ENCODE measurements at places on chromosomes 2 and 18. TPM values are rescaled to one million over a fixed set of nuclear protein-coding genes. Genes with fewer than 3 reads are reported as not detected.

DNA sequence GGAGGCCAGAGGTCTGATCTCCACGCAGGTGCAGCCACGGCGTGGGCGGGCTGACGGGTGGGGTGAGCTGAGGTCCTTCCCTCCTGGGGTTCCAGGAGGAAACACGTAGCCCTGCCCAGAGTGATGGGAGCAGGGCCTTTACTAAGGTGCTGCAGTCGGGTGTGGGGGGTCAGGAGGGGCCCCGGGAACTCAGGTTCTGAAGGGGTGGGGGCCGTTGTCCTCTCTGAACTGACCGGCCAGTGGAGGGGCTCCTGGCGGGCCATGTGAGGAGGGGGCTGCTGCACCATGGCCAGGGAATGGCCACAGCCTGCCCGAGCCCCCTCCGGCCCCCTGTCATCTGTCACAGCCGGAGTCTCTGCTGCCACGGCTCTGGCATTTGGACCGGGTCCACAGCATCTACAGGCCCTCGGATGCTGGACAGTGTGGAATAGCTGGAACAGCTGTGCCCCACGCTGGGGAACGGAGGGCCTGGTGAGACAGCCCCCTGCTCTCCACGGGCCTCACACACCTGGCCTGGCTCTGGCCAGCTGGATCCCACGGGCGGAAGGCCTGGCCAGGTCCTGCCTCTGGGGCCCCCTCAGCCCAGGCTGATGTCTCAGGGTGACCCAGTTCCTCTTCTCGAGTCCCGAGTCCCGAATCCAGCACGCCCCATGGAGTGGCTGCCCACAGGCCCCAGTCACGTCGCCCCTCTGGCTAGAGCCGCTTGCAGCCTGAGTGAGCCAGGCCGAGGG lies 145.6 kb upstream of the GPC1 start:
- H3K4me3 ChIP-seq = no peak overlapping the region
- H3K27me3 ChIP-seq = no peaks in the 10 kb centered on the region
- DNase-seq = no peak
- no peaks in the 10 kb centered on the region for H3K4me1 ChIP-seq
- no peaks in the 10 kb centered on the region for H3K36me3 ChIP-seq

DNA sequence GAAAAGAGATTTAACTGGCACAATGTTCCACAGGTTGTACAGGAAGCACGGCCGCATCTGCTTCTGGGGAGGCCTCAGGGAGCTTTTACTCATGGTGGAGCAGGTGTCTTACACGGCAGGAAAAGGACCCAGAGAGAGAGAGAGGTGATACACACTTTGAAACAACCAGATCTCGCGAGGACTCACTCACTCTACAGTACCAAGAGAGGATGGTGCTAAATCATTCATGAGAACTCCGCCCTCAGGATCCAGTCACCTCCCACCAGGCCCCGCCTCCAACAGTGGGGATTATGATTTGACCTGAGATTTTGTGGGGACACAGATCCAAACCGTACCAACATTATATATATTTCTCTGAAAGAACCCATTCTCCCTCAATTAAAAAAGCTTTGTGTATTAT lies 79.7 kb upstream of the DOCK10 start:
- H3K4me3 ChIP-seq = no peak overlapping the region
- no peak overlapping the region for H3K27ac ChIP-seq
- H3K4me1 ChIP-seq = peaks cover 5% of the 10 kb centered on the region
- no peaks in the 10 kb centered on the region for H3K27me3 ChIP-seq

Gene ID2
- total RNA-seq = 13.6 TPM

Gene C2orf72
- total RNA-seq = 0.84 TPM

Gene ASXL3
- total RNA-seq = 8.2 TPM

Gene ALLC
- total RNA-seq = not detected

DNA sequence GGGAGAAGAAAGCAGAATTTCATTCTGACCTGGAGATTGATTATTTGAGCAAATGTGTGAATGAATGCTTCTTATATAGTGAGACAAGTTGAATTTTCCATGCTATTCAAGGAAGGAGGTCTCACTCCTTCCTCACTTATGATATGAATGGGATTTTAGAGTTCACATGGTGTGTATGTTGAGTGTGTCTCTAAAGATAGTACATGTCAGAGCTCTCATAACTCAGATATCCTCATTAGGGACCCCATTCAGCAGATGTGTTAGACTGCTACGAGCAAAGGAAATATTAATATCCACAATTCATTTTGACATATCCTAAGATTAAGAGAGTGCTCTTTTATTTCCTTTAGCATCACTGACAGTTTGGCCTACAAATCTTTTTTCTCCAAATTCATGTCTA lies 368.5 kb downstream of the ARHGAP15 start:
- no peaks in the 10 kb centered on the region for H3K36me3 ChIP-seq
- no peaks in the 10 kb centered on the region for H3K27me3 ChIP-seq
- no peak for DNase-seq
- H3K4me1 ChIP-seq = no peaks in the 10 kb centered on the region
- no peak overlapping the region for H3K27ac ChIP-seq

DNA sequence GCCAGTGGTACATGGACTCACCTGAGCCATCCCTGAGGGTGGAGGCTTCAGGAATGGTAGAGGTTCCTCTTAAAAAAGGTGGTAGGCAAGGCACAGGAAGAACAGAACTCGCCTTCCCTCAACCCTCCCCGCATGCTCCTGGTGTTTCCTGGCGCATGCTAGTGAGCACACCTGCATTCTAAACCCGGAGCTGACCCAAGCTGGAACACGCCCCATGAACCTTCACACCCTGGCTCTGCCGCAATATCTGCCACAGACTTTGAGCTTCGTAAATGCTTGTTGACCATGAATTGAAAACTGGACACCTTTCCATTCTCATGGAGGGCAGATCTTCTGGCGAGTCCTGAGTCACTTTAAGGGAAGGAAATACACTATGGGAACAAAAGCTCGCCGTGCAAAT lies 601.3 kb upstream of the RAB6C start:
- no peaks in the 10 kb centered on the region for H3K4me1 ChIP-seq
- no peaks in the 10 kb centered on the region for H3K27me3 ChIP-seq
- no peak overlapping the region for H3K4me3 ChIP-seq
- no peaks in the 10 kb centered on the region for H3K36me3 ChIP-seq
- H3K27ac ChIP-seq = no peak overlapping the region
- DNase-seq = no peak

- no peak overlapping the region for H3K27ac ChIP-seq
- no peaks in the 10 kb centered on the region for H3K27me3 ChIP-seq
- no peak for DNase-seq
Observed at GRCh38 chr2:235856151-235856854, 311.9 kb downstream of the GBX2 start.

DNA sequence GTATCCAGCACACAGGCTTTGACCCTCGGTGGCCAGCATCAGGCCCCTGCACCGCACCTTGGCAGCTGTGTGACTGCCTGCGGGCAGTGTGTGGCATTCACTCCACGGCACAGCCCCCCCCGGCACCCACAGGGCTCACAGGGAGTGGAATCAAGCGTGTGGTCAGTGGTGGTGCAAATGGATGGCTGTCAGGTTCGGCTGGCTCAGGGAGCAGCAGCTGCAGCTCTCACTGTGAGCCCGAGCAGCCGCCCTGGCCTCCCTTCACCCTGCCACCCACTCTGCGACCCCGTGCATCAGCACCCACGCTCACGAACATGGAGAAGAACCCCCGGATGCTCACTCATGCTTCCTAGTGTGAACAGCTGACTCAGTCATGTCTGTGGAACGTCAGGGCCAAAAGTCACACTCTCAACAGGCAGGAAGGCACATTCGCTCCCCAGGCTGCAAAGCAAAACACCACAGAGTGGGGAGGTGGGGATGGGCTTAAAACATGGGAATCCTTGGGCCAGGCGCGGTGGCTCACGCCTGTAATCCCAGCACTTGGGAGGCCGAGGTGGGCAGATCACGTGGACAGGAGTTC lies 41.5 kb upstream of the GPC1 start:
- DNase-seq = peak; percentile 39
- H3K4me1 ChIP-seq = peaks cover 19% of the 10 kb centered on the region
- H3K27ac ChIP-seq = peak overlapping the region; percentile 14
- H3K27me3 ChIP-seq = no peaks in the 10 kb centered on the region
- H3K4me3 ChIP-seq = no peak overlapping the region

Gene SPTBN1
- 277 TPM for total RNA-seq

GRCh38 chr2:26238311-26238958 lies 6.0 kb downstream of the HADHA start:
- peaks cover 5% of the 10 kb centered on the region for H3K4me1 ChIP-seq
- H3K27me3 ChIP-seq = no peaks in the 10 kb centered on the region
- DNase-seq = no peak
- H3K36me3 ChIP-seq = peaks cover 39% of the 10 kb centered on the region
- no peak overlapping the region for H3K4me3 ChIP-seq

Gene RASGRP3
- 2.0 TPM for total RNA-seq

- H3K27me3 ChIP-seq = no peaks in the 10 kb centered on the region
- peaks cover 4% of the 10 kb centered on the region for H3K4me1 ChIP-seq
- H3K4me3 ChIP-seq = no peak overlapping the region
- H3K36me3 ChIP-seq = no peaks in the 10 kb centered on the region
Observed at GRCh38 chr2:19111354-19111753, 247.1 kb downstream of the OSR1 start.

DNA sequence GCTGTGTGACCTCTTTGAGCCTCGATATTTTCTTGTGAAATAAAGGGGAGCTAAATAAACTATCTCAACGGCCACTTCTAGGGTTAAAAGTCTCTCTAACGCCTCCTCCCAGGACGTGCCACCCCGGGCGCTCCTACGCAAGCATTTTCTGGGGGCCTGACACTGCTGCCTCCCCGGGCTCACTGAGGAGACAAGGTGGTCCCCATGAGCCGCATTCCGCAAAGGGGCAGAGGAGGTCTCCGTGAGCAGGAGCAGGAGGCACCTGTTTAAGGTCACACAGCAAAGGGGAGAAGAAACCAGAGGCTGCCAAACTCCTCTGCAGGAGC lies 913 bp upstream of the WNT10A start:
- H3K36me3 ChIP-seq = no peaks in the 10 kb centered on the region
- no peak for DNase-seq
- H3K27me3 ChIP-seq = peaks cover 82% of the 10 kb centered on the region
- no peak overlapping the region for H3K4me3 ChIP-seq

Gene ANKAR
- 3.1 TPM for total RNA-seq

Gene CRACDL
- total RNA-seq = 5.7 TPM

Gene CCDC121
- 1.2 TPM for total RNA-seq

Measured in astrocyte (in vitro differentiated cells and primary cell).